ENCODE measurements at places on chromosomes 3 and 15.

DNA sequence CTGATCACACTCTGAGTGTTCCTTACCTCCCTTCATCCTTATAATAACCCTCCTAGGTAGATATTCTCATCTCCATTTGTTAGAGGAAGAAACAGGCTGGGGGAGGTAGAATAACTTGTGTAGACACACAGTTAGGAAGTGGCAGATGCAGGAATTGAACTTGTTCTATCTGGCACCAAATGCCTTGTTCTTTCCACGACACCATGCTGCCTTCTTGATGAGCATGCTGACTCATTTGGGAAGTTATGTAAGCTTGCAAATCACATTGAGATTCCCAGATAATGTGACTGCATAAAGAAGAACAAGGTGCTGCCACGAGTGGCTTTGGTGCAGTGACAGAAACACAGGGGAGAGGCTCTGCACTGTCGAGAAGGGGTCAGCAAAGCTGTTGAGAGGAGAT is 27.5 kb upstream of the NDUFB4 start:
- DNase-seq, result no peak

- DNase-seq, result no peak
These were observed 82.5 kb downstream of the TOP2B start for GRCh38 chr3:25582242-25582641.

DNA sequence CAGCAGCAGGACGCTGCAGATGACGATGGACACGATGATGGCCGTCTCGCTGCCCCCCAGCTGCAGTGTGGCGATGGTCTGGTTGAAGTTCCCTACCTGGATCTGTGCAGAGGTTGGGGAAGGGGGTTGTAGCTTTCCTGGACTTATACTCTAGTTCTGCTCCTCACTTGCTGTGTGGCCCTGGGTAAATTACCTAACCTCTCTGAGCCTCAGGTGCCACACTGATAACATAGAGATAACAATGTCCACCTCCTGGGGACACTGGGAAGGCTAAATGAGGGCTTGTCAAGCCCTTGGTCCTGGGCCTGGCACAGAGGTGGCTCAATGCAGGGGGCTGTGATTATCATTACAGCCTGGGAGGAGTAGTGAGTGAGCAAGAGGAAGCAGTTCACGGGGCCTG is 26.9 kb downstream of the H1-8 start:
- DNase-seq, result no peak

DNA sequence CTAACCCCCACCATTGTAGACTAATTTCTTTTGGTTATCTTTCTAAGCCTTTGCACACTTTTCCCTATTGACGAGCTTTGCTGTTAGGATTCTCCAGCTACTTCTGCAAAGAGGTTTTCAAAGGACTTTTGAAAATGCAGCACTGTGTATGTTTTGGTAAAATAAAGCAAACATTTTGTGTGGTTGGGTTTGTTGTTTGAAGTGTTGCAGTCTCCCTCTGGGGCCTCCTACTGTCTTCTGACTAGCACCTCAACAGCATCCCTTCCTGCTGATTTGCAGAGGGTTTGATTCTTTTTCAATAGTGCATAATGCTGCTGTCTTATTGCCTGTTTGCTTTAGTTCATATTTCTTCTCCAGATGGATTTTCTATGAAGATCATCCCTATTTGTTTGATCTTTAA is 775.1 kb upstream of the CFAP20DC start:
- DNase-seq, result no peak

DNA sequence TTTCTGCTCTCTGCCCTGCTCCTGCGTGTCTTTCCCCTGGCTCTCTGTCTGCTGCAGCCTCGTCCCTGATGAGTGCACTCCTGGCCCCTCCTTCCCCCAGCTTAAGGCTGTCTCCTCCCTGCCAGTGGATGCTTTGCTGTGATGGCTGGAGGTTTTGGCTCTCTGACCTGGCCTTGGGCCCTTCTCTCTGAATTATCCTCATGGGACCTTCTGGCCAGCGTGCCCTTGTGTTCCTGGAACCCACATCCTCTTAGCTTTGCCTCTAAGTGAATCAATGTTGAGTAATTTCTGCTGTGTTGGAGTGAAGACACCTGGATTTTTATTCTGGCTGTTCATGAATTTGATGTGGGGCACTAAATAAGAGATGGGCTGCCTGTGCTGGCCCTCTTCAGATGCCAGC is 9.8 kb upstream of the TNFAIP8L3 start:
- no peak for DNase-seq

- DNase-seq, result no peak
These were observed 276.4 kb upstream of the TLE3 start for GRCh38 chr15:70374096-70374495.

DNA sequence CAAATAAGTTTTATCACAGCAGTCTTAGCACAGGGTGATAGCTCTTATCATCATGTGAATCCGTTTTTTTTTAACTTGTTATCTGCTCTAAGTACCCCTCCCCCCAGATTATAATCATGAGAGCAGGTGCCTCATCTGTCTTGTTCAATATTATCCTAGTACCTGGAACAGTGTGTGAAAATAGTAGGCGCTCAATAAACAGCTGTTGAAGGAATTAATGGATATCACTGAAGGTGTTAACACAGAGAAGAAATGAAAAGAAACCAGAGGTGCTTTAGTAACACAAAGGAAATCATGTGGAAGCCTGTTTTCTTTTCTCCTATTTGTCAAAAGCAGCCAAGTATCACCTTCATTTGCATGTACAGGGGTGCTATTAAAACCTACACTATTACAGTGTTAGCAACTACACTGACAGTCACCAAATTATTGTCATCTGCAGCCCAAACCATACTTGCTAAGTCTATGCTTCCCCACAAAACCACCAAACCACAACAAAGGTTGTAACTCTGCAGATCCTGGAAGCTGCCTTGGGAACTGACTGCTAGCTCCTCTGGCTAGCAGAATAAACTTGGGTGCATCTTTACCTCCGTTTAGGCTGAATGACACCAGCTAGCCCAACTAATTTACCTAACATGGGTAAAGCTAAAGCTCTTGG is 2.9 kb downstream of the XPC start:
- DNase-seq, result peak; percentile 76

DNA sequence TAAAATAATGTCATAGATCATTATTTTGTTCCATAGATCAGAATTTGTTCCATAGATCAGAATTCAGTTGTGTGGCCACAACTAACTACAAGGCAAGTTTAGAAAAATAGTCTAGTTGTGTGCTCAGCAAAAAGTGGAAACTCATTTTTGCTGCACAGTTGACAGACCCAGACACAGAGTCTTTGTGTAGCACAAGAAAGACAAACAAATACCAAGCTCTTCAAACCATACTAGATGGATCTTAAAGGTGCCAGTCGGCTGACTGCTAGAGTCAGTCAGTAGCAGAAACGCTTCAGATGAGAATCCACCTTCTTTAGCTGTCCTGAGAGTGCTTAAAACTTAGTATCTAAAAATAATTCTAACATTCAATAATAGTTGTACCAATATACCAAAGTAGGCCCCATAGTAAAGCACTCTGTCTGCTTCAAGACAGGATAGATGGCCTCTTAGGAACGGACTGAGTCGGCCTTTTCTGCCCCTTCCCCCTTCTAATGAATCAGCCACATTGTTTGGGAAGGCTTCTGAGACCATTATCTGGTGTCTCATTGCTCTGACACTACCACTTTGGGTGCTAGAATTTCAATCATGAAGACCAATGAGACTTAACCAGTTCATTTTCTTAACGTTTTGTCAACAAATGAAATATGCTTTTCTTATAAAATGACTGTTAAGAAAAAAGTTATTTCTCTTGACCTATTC is 27.7 kb upstream of the SLC4A7 start:
- no peak for DNase-seq

DNA sequence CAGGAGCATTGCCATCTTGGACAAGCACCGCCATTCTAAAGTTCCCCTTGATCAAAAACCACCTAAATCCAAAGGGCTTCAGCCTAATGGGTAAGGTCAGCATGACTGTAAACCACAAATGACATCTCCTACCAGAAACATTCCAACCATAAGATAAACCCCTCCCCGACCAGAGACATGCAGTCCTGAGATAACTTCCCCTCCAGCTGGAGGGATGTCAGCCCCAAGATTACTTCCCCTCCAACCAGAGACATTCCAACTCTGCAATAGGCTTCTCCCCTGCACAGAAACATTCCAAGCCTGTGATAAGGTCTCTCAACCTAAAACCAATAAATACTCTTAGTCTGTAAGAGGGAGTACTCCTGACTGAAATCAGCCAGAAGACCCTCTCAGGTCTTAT is 62.7 kb upstream of the DNAJC19 start:
- DNase-seq, result no peak

GRCh38 chr3:59185591-59186369 is 136.0 kb upstream of the CFAP20DC start:
- no peak for DNase-seq

DNA sequence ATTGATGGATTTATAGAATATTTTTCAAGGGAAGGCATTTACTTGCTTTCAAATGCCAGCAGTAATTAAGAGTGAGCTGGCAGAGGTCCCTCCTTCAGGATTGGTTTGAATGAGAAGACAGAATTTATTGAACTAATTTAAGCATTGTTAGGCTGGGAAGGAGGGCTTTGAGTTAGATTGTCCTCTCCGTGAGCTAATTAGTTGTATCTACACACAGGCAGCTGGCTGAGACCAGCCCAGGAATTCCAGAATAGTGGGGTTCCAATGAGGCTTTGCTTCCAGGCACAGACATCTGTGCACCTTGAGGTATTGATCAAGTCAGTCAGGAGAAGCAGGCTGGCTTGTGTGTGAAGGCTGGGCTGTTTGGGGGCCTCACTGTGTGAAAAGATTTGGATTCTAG is 124.0 kb upstream of the WNT5A start:
- DNase-seq, result no peak
